Endodermal cell (in vitro differentiated cells): ENCODE measurements at places on chromosomes 16 and 17.

GRCh38 chr17:8735336-8735939 lies 9.2 kb downstream of the CCDC42 start:
- no peaks in the 10 kb centered on the region for H3K36me3 ChIP-seq
- no peak overlapping the region for H3K27ac ChIP-seq
- peaks cover 13% of the 10 kb centered on the region for H3K4me1 ChIP-seq
- DNase-seq: no peak

GRCh38 chr17:71316176-71316897 lies 804.5 kb upstream of the SOX9 start:
- DNase-seq: no peak
- no peaks in the 10 kb centered on the region for H3K27me3 ChIP-seq
- no peaks in the 10 kb centered on the region for H3K36me3 ChIP-seq

DNA sequence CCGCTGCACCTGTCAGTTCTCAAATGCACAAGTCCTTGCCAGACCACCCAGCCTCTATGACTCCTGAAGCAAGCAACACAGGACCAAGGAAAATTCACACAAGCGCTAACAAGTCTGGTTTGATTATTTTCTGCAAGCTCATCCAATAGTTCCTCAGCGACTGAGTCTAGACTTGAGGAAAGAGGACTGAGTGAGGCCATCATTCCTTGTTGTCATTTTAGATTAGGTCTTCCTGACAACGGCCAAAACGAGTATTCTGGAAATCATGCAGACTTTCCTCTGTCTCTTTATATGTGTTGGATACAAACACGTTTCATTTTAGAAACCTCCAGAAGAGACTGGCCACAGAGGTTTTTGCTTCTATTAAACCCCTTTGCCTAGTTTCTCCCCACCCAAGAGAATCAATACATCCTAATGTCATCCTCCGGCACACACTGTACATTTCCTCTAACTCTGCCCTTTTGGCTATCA lies 561 bp downstream of the CCDC47 start:
- H3K27me3 ChIP-seq: no peaks in the 10 kb centered on the region
- H3K4me1 ChIP-seq: no peaks in the 10 kb centered on the region
- no peak for DNase-seq

DNA sequence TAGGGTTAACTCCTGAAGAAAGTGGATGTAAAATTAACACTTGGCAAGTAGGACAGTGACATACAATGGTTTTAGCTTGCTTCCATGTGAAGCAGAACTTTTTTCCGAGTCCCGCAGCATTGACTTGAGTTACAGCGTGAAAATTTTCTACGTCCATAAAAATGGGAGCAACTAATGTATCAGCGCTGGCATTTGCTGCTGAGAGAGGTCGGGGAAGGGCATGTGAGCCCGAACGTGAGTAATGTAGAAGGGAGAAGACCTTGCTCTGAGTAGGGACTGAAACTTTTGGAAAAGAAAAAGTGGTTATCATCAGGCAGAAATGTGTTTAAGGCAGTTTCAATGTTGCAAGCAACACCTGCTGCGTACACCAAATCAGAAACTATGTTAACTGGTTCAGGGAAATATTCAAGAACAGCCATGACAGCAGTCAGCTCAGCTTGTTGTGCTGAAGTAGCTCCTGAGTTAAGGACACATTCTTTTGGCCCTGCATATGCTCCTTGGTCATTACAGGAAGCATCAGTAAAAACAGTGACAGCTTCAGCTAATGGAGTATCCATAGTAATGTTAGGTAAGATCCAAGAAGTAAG lies 70.9 kb upstream of the ARL4D start:
- H3K27me3 ChIP-seq: no peaks in the 10 kb centered on the region
- peaks cover 19% of the 10 kb centered on the region for H3K4me1 ChIP-seq
- no peaks in the 10 kb centered on the region for H3K36me3 ChIP-seq
- no peak overlapping the region for H3K4me3 ChIP-seq
